ENCODE measurements at places on chromosomes 7 and 10.
A peak's percentile ranks its signal among the peaks of the same experiment; 100 is the strongest.

GRCh38 chr7:56062382-56062781 is 1.7 kb upstream of the SUMF2 start:
- peak; percentile 61 for DNase-seq

- no peak for DNase-seq
These were observed 237.8 kb upstream of the GPR26 start for GRCh38 chr10:123428391-123428790.

DNA sequence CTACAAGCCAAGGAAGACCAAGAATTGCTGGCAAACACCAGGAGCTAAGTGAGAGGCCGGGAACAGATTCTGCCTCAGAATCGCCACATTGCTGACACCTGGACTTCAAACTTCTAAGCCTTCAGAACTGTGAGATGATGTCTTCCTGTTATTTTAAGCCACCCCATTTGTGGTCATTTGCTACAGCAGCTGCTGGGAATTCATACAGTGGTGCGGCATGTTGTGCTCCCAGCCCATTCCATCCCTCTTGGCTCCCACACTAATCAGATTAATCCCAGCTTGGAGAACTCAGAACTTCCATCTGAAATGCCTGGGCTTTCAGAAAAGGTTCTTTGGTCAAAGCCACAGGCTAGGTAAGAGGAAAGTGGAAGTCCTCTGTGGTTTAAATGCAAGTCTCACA is 24.9 kb downstream of the TCAF1 start:
- no peak for DNase-seq

DNA sequence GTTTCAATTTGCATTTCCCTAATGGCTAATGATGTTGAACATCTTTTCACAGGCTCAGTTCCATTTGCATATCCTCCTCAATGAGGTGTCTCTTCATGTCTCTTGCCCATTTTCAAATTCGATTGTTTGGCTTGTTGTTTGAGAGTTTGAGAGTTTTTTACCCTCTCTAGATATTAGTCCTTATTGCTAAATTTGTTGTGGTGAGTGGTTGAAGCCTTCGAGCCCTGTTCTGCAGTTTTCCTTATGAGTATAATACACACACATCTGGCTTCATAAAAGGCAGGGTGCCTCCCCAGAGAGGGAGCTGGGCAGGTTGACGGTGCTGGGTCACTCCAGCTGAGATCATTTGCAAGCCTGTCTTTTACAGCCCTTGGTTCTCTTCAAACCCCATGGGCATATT is 65.1 kb downstream of the RGS10 start:
- DNase-seq, result no peak

- DNase-seq, result no peak
These were observed 125.9 kb downstream of the GLCCI1 start for GRCh38 chr7:8094164-8095140.

DNA sequence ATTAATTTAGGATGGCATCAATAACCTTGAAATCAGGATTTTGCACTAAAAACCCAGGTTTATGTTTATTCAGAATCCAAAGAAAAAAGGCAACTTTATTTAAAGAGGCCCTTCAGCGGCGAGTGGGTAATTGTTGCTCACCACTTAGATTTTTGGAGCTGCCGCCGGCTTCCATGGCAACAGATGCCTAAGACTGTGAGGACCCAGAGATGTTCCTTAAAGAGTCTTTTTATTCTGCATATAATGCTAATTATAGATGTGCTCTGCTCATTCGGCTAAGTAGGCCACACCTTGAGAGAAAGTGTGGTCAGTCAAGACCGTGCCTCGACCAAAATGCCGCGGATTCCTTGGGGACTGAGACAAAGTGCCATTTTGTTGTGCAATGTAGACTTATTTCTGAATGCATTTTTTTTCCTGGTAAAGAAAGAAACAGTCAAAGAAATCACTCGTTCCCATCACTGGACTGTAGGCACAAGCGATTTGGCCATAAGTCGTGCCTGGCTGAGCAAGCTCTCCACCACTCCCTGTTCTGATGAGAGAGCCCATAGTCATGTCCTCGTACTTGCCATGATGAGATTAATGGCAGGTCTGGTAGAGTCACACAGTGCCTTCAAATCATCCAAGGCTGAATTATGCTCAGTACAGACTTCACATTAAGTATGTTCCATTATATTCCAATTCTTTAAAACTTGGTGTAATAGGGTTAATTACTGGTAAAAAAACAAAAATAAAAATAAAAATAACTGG is 21.4 kb upstream of the MGMT start:
- no peak for DNase-seq

- DNase-seq, result no peak
These were observed 5.7 kb downstream of the HIPK2 start for GRCh38 chr7:139772115-139772514.

GRCh38 chr7:39754326-39755120 is 131.2 kb downstream of the RALA start:
- peak; percentile 71 for DNase-seq

DNA sequence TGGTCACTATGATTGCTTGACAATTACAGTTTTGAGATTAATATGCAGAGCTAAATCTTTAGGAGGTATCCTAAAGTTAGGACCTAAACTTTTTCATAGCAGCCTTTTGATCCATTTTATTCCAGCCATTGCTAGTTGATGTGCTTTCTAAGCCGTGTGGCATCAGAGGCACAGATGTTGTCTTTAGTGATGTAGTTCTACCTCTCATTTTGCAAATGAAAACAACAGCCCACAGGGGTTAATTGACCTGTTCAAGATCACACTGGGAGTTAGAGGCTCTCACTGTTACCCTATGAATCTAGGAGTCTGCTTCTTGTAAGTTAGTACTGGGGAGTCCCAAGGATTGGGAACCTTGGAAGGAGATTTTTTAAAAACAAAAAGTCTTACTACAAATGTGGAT is 10.6 kb downstream of the AUTS2 start:
- no peak for DNase-seq

GRCh38 chr10:20117471-20117870 is 301.2 kb downstream of the PLXDC2 start:
- no peak for DNase-seq

- DNase-seq, result no peak
These were observed 111.6 kb downstream of the ADARB2 start for GRCh38 chr10:1625731-1626130.

- DNase-seq, result no peak
These were observed 34.8 kb upstream of the PURB start for GRCh38 chr7:44920119-44920518.

DNA sequence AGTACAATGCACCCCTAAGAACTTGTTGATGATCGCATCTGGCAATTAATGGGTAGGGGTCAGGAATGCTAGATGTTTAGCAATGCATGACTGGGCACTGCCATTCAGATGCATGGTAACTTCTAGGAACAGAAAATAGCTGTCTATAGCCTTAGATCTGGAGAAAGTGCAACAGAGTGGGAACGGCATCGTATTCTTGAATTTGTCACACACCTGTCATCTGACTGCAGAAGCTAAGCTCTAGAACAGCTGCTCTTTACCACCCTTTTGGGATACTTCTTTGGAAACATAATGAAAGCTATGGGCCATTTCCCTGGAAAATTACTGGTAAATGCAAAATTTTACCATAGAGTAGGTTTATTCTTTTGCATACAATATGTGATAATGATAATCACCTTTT is 118.1 kb downstream of the SLC25A13 start:
- no peak for DNase-seq

- peak; percentile 54 for DNase-seq
These were observed 28.2 kb downstream of the PTPRE start for GRCh38 chr10:127935071-127935561.

- DNase-seq, result no peak
These were observed 201.4 kb upstream of the SH2B2 start for GRCh38 chr7:102085218-102085772.

DNA sequence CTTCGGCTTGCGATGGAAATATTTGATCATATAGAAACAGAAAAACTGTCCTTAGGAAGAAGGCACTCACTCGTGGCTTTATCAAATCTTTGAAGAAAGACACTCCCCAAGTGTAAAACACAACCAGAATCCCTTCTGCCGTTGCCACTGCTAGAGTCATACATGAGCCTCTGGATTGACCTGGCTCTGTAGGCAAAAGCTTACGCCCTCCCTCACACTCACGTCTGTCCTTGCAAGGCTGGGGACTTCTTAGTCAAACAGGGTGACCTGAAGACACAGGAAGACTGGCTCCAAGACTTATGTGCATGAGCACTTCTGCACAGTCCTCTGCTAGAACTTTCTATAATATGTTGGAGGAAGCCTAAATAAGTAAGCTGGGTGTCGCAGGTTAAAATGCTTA is 135.4 kb upstream of the MDFIC start:
- no peak for DNase-seq

GRCh38 chr7:105911961-105912575 is 35.7 kb upstream of the ATXN7L1 start:
- no peak for DNase-seq

DNA sequence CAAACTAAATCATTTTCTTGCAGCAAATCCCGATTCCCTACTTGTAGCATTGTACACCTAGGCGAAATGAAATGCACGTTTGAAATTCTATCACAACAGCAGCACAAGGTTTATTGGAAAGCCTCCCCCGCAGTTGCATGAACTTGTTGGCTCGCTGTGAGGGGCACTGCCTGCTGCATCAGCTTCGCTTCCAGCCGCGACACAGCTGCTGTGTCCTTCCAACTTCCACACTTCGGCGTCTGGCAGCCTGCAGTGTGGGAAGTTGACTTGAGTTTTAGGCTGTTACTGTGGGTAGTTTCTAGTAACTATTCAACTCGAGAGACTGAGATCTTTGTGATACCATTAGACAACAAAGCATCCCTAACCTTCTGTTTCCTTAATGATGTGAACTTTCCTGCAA is 315.8 kb upstream of the TPK1 start:
- no peak for DNase-seq

DNA sequence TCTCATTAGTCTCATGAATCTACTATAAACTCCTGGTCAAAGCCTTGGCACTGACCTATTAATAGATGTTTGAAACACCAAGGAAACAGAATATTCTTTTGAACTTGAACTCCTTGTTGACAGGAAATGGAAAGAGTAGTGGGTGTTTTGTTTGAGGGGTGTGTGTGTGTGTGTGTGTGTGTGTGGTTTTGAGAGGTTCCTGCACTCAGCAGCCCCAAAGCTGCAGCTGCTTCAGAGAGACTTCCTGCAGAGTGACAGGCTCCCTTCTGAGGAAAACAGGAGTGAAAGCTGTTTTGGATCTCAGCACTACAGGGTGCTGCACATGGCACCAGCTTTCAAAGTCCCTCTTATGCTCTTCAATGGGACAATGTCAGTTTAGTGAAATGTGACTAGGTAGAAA is 546.5 kb upstream of the STEAP1 start:
- no peak for DNase-seq

DNA sequence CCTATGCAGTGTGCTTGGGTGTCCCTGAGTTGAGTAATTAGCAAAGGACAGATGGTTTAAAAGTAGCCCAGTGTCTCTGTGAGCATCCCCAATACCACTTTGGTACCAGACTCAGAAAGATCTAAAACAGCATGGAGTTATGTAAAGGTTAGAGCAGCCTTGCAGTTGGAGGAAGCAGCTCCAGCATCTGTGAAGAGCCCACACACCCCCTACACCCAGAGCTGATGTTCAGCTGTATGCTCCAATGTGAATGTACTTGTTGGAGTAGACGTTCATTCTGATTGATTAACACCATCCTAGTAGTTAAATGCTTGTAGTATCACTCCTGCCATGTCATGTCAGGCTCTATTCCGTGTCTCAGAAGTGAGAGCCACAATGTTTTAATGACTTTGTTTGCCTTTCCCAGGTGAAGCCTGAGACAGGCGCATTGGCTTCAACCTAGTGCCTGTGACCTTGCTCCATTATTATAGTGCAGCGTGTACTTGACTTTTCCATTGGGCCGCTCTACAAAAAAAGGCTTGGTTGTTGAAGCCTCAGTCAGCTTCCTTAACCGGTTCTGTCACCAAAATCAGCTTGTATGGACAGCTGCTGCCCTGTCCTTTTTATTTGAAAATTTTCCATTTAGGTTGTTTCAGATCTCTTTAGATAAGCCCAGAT is 154.2 kb downstream of the LCOR start:
- no peak for DNase-seq

DNA sequence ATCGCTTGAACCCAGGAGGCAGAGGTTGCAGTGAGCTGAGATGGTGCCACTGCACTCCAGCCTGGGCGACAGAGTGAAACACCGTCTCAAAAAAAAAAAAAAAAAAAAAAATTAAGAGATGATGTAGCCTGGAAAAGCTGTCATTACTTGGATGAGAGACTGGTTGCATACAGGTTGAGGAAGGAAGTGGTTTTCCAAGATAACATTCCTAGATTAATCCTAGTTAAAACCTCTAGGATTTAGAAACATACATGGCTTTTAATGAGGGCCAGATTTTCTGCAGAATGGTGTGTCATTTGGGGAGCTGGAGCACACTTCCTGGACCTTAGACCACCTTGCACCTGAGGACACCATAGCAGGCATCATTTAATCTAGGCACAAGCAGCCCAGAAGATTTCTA is 17.8 kb downstream of the VWA2 start:
- DNase-seq, result no peak

- no peak for DNase-seq
These were observed 159.1 kb upstream of the TCF7L2 start for GRCh38 chr10:112790921-112791320.

GRCh38 chr10:86232644-86233043 is 134.0 kb downstream of the GRID1 start:
- DNase-seq, result peak; percentile 42

DNA sequence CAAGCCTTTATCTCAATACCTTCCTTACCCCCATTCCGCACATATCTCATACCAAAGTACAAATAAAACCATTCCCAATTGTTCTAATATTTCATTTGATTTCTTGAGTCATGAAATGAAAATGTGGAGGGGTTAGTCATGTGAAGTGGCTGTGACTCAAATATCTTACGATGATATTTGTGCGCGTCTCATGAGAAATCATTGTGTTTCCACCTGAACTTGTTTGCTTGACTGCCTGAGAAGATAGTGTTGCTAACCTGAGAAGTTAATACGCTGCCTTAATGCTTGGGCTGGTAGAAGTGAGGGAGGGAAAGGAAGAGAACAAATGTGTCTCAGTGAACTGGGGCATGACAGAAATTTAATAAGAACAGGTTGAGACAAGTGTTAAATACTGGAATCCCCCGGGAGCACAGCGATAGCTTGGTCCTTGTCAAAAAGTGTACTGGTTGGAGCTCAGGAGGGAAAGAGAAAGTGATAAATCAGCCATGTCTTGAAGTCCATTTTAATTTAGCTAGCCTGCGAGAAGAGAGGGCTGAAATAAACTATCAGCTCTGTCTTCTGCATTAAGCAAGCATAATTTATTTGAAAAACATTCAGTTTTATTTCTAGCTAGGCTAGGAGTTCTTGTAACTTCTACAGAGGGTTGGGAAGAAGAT is 7.2 kb upstream of the EPHA1 start:
- no peak for DNase-seq

- DNase-seq, result no peak
These were observed 87.0 kb downstream of the HGF start for GRCh38 chr7:81682873-81683272.

GRCh38 chr10:78162853-78163252 is 129.2 kb downstream of the RPS24 start:
- no peak for DNase-seq
